ENCODE measurements at places on chromosomes 5 and 9.

DNA sequence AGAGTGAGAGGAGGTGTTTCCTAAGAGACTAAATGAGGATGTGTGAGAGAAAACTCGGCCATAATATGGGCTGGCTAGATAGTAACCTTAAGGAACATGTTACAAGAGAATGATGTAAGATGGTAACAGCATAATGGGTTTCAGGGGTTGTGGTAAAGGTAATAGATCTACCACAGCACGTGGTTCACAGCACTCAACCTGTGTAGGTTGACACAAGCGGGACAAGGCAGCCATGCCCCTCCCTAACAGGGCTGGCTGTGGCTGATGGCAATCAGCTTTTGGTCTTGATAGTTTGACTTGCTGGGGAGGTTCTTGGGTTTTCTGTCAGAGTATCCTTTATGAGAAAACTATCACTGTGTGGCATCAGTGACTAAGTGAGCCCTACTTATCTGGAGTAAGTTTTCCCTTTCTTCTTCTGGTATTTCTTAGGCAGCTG is 138.6 kb downstream of the TRIO start:
- DNase-seq = no peak

DNA sequence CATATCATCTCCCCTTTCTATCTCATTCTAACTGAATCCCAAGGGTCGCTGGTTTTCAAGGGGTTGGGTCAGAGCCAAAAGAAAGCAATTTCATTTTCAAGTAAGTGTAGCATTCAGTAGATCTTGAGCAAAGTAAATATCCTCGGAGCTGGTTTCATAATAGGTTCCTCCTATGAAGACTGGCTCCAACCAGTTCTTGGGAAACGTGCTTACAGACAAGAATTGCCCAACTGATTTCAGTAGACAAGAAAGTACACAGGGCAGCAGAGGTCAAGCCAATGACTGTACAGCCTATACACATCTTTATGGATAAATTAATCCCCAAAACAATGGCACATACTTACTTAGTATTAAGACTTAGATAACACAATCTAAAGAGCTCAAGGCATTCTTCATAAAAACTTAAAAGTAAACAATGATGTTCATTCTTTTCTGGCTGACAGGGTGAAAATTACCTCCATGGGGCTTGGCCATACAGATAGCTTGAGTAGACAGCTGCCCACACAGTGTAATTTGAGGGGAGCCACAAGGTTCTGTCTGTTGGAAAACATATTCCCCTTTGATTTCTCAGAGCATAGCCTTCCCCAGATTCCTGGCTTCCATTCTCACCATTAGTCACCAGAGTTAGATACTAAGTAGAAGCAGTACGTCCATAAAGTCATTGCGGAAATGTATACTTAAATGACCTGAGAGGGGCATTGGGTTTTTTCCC is 163.9 kb downstream of the ARRDC3 start:
- DNase-seq = peak; percentile 57

GRCh38 chr5:146306838-146307237 is 31.8 kb upstream of the POU4F3 start:
- DNase-seq = no peak

DNA sequence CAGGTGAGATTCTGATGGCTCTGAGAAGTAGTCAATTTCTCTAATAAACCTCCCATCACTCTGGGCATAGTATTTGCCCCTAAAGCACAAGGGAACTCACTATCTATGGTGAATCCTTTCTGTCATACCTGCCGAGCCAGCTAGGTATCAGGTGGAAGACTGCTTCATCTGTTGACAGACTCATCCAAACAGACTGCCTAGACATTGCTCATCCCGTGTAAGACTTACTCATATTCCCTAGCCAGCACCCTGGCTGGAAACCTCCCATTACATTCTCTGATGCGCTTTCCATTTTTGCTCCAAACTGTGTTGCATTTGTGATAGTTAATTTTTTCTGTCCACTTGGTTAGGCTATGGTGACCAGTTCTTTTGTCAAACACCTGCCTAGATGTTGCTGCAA is 595.9 kb downstream of the DNAH5 start:
- no peak for DNase-seq

DNA sequence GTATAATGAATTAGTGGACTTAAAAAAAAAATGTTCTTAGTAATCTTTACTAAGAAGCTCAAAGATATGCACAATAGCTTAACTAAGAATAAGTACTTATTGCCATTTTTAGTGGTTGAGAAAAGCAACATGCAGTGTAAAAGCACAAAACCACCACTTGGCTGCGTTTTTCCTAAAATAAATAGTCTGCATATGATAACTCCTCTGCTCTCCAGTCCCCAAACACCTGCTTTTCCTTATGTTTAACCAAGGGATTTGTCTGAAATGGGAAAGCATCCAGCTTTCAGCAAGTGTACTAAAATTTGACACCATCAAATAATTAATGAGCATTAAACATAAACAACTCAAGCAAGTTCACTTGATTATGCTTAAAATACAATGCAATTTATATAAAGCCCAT is 41.4 kb downstream of the PSIP1 start:
- DNase-seq = no peak

GRCh38 chr9:20593537-20593936 is 28.8 kb downstream of the MLLT3 start:
- peak; percentile 32 for DNase-seq

- peak; percentile 79 for DNase-seq
Measured at GRCh38 chr5:172973127-172973916, 10.2 kb upstream of the ATP6V0E1 start.

DNA sequence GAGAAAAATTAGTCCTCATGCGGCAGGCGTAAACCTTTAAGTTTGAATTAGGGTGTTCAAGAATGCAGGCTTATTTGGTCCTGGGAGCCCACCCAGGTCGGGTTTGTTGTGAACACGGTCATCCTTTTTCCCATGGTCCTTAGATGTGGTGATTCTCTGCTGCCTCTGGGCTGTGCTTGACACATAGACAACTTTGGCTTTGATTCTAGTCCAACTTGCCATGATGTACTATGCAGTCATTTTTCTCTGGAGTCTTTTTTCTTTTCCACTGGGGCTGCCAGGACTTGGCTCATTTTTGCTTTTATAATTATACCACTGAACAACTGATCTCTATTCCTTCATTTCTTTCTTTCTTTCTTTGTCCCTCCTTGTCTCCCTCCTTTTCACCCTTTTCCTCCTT is 218.6 kb downstream of the SREK1 start:
- no peak for DNase-seq

DNA sequence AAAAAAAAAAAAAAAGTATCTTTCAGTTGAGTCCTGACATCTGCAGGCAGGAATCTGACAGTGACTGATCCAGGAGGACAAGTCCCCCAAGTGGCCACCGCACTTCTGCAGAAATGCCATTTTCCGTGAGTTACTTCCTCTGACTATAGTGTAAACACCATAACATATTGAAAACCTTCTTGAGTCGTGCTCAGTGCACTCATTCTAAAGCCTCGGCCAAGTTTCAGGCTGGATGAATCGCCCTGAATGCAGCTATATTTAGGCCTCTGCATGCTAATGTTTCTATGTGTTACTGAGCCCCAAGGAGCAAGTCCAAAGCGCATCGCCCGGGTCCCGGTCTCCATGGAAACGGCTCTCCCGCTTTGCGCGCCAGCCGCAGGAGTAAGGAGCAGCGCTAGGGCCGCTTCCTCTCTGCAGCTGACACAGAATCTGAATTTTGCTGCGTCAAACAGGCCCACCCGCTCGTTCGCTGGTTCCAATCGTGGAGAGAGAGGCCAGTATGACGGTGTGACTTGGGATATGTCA is 335.4 kb downstream of the MSX2 start:
- peak; percentile 59 for DNase-seq
